WERI-Rb-1 (cell line): ENCODE measurements at places on chromosomes 4 and X.

- DNase-seq: no peak
Observed at GRCh38 chrX:150515801-150516200, 52.6 kb upstream of the MTM1 start.

DNA sequence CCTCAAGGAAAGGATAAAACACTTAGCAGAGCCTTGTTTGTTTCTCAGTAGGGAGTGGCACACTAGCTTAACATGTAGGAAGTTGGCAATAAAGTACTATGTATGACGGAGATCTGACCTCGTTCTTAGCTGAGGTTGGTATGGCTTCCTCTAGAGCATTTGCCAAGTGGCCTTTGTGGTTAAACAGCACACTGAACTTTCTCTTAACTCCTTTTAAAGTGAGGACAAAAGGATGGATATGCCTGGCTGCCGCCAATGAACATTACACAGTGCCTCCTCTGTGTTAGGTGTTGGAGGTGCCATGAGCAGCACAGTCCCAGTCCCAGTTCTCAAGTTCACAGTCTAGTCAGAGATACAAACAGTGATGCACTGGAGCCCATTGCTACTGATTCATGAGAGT lies 54.4 kb downstream of the VGLL1 start:
- no peak for DNase-seq

DNA sequence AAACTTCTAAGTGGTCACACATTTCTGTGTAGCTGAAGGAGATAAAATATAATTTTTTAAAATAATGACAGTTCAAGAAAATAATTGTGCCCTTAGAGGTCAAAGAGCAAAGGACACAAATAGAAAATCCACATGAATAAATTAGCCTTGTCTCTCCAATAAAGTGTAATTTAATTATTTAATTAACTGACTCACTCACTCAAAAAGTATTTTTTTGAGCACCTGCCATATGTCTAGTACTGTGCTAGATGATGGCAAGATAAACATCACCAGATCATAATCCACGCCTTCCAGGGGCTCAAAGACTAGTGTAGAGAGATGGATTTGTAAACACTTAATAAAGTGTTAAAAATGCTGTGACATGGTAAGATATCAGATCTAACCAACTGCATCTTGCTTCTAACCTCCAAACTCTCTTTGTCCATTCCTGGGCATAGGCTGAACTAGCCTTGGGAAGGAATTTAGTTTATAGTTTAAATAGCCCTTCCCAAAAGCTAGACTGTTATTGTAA lies 112.5 kb downstream of the SCLT1 start:
- DNase-seq: no peak

DNA sequence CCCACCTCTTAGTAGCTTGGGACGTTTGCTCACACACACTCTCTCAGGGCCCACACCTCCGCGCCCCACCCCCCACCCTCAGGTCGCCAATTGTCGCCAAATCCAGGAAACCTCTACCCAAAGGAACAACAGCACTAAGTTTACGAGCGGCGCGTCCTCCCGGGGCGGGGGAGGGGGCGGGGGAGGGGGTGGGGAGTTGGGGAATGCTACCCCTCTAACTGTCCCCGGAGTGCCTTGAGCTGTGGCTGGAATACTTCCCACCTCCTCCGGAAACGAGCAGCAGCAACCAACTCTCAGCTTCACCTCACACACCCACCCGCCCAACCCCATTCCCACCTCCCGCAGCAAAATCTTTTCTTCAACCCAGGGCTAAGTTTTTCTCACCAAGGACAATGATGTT lies 135.6 kb upstream of the ZIC3 start:
- no peak for DNase-seq

DNA sequence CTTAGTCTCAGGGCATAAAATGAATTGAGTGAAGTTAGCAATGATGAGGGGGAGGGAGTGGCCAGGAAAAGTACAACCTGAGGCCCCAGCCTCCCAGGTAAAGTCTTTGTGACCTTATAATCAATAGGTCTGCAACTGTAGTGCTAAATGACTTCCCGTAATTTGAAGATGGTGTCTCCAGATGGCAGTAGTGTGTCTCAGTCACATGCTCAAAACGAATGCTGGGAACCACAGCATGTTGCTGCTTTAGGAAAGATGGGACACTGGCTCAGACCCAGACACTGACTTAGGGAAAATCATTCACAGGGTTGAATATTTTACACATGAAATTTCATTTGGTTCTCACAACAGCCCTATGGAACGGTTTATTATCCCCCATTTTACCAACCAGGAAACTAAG lies 10.3 kb downstream of the SRPX2 start:
- DNase-seq: peak; percentile 30

DNA sequence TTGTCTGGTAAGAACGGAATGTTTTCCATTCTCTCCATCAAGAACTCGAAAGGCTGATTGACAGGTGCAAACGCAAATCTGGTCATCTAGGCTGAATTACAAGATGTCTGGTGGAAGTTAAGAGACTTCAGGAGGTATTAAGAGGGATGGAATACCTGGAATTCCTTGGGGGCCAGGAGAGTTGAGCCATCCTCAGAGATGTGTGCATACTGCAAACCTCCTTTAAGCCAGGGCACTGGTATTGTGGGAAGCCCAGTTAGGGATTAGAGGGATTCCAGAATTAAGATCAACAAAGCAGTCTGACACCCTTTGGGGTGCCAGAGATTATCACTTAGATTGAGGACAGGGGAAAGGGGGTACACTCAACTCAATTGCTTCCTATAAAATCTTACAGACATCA lies 151.4 kb downstream of the VCX3A start:
- no peak for DNase-seq

DNA sequence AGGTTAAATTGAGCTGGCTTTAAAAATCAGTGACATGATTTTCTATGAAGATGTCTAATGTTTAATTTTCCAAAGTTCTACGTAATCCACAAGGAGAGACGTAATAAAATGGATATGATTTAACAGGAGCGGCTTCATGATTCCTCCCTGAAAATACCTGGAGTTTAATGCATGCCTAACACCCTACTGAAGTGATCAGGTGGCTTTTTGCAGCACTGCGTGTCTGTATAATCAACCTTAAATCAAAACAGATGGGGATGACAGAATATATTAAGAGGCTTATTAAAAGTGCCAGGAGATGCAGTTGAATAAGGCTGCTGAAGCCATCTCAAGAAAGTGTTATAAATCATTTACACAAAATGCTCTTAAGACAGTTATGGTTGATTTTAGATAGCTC lies 112.4 kb upstream of the TLR3 start:
- no peak for DNase-seq

DNA sequence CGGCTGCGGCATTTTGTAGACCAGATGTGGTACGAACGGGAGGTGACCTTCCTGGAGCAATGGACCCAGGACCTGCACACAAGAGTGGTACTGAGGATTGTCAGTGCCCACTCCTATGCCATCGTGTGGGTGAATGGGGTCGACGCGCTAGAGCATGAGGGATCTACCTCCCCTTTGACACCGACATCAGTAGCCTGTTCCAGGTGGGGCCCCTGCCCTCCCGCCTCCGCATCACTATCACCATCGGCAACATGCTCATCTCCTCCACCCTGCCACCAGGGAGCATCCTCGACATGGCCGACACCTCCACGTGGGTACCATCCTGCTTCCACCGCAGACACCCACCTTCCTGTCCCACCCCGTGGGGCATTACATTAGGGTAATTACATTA lies 46.2 kb downstream of the SMARCA5 start:
- DNase-seq: peak; percentile 56

- no peak for DNase-seq
Observed at GRCh38 chrX:110327336-110327735, 9.5 kb upstream of the AMMECR1 start.

GRCh38 chr4:69167300-69167699 lies 47.2 kb downstream of the UGT2B11 start:
- no peak for DNase-seq

DNA sequence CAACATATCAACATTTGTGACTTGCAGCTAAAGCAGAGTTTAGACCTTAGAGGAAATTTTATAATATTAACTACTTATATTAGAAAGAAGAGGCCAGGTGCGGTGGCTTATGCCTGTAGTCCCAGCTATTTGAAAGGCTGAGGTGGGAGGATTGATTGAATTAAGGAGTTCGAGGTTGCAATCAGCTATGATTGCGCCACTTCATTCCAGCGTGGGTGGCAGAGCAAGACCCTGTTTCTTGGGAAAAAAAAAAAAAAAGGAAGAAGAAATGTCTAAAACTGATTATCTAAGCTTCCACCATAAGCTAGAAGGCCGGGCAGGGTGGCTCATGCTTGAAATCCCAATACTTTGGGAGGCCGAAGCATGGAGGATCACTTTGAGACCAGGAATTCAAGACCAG lies 42.0 kb upstream of the USP9X start:
- no peak for DNase-seq

DNA sequence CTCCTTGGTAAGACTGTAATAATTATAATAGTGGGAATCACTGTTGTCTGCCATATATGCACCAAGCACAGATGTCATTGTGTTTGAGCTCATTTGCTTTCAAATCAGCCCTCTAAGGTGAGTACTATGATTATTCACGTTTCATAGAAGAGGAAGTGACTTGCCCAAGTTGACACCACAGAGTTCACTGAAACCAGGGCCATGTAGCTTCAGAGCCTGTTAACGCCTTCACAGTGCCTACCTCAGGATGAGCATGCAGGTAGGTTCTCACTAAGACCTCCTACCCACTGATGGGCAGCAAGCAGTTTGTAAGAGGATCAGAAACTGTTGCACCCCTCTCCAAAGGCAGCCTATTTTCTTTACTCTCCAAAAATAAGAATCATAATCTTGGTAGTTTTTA lies 27.4 kb downstream of the TMPRSS11A start:
- DNase-seq: no peak

DNA sequence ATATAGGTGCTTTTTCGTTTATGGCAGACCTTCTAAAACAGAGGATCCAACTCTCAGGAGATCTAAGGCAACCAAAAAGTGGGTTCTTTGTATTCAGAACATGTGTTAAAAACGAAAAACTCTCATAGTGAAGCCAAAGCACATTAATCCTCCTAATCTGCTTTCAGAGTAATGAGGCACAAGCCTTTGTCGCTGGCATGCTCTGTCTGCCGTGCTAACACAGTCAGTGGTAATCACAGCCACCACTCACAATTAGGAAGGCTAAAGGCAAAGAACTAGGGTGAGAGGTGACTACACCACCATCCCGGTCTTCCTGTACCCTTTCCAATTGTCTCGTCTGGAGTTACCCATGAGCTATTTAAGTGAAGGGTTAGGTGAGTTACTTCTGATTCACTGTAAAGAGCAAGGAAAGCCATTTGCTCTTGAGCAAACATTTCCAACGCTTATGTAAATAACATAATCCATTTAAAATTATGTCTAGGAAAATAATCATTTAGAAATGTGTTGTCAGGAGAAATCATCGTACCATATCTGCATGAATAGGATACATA lies 40.7 kb downstream of the NPY2R start:
- DNase-seq: peak; percentile 90

- DNase-seq: no peak
Observed at GRCh38 chrX:138939038-138939437, 227.5 kb upstream of the FGF13 start.

DNA sequence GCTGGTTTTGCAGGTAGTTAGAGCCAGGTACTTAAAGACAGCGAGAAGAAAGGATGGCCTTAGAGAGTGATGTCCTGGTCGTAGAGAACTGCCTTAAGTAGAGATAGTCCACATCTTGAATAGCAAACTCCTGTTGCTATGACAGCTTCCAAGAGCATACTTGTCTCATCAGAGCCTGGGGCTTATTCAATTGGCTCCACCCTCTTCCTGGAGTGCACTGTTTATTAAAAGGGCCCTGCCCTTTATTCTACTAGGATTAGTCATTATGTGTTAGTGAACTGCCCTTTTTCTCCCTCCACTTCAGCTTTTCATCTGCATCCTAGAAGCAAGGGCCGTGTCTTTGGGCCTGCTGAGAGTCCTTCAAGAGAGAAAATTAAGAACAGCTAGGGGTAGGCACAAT lies 94.5 kb upstream of the EOLA2 start:
- DNase-seq: no peak

DNA sequence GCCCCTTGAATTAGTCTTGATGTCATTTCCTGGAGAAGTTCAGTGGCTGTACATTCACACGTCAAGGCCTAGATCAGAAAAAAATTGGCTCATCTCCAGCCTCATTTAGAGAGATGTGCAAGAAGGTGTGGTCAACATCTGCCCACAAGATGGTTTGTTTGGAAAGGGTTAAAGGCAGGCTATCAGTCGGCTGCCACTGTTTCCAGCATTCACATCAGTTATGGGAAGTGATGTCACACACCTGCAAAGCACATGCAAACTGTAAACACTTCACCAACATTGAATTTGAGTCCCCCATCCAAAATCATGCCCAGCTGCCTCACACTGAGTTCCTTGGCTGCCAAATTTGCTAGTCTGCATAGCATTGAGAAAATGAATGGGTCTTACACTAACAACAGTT lies 498.3 kb upstream of the INTU start:
- no peak for DNase-seq

DNA sequence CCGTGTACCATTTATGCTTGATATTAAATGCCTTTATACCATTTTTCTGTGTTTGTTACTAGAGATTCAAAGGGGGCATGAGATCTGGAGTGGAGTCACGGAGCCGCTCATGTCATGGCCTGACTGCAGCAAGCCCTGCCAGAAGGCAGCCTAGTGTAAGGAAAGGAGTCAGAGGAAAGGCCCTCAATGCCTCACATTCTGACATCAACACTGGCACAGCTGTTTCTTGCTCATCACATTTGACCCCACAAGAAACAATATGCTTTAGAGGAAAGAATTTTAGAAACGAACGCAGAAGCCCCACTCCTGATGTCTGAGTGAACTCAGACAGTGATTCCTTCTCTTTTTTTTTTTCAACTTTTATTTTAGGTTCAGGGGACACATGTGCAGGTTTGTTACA lies 322.4 kb upstream of the CPEB2 start:
- DNase-seq: no peak

- no peak for DNase-seq
Observed at GRCh38 chr4:137611998-137612700, 79.9 kb upstream of the PCDH18 start.

DNA sequence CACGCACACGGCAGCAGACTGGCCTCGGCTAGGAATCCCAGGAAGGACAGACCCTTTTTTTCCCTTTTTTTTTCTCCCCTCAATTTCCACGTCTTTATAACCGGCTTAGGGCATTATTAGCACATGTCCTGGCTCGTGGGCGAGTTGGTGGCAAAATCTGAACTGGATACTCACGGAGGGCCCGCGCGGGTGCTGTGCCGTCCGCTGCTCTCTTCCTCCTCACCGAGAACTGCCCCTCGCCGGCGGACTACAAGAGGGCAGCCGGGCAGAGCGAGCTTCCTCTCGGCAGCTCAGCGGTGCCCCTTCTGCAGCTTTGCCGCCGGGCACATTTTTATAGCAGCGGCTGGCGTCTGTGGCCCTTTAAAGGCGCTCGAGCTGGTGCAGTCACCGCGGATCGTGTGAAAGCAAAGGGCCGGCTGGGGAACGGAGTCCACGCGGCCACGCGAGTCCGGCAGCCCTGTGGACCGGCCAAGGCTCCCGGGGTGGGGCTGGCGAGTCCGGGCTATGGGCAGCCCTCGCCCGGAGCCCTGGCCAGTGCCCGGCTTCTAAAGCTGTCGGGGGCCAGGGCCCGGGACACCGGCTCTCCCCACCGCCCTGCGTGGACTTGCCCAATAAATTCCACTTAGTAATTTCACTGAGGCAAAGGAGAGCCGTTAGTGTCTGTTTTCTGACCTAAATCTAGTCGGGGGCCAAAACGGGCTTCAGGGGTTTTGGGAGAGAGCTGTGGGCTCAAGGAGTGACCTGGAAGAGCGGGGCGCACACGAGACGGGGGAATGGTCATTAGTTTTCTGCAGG lies 1.3 kb upstream of the CITED1 start:
- DNase-seq: peak; percentile 86
